Uterus (tissue), 4 donors: ENCODE measurements at places on chromosomes 13 and 19. TPM values are rescaled to one million over a fixed set of nuclear protein-coding genes. Genes with fewer than 3 reads are reported as not detected.

DNA sequence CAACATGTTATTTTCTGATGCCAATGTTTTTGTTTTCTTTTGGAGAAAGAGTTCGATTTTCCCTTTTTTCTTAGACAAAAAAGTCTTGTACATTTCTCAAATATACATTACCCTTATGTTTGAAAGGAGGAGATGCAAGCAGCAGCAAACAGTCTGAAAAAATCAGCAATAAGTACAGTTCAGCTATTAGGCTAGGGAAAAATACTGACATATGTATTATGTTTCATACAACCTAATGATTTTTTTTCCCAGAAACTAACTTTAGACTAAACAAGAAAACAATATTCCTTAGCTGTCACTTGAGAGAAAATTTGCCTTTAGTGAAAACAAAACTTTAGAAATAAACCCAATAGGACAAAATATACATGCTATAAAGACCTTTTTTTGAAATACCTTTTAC is 1223.5 kb downstream of the SLITRK1 start:
- no peak for DNase-seq

DNA sequence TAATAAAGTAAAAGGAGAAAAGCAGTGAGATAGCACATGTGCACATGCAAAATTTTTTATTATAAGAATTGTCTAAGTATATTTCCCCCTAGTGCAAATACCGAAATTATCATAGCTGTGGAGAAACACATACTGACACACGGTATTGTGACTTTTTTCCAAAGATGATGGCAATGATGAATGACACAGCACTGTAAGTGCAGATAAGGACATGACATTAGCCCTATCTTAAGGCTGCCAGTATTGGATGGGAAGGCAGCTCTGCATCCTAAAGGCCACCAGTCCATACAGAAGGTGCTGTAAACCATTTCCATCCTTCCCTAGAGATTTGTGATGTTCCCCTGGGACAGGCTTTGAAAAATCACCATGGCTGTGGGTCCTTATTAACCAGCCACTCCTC is 11.5 kb upstream of the MICU2 start:
- DNase-seq, result no peak

DNA sequence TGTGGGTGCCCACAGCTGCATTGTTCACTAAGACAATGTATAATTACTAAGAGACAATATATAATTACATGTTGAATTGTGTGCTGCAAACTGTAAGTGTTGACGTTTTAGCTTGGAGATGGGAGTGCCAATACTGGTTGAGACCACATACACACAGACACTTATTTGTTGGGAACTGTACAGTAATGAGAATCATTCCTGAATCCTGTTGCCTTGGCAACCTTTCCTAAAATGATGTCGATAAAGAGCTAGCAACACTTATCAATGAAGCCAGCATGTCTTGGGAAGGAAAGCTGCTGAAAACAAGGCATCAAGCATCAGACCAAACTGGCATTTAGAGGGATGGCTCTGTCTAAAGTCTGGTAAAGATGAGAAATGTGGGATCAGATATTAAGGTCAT is 51.3 kb downstream of the PCDH8 start:
- DNase-seq, result no peak

- DNase-seq, result no peak
These were observed 384.9 kb downstream of the KCNRG start for GRCh38 chr13:50400035-50400726.

DNA sequence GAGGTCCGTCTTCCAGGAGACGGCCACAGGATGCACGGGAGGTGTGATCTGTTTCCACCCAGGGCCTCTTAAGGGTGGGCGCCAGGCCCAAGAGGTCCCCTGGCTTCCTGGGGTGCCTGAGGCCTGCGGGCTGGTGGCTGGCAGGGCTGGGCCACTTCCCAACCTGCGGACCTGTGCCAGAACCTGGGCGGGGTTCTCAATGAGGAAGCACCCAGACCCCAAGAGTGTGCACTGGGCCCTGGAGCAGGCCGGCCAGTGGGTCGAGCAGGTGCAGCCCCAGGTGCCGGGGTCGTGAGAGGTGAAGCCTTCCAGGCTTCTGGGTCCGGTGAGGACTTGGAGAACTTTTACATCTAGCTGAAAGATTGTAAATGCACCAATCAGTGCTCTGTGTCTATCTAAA is 6.7 kb upstream of the MICU2 start:
- no peak for DNase-seq

- DNase-seq, result no peak
These were observed 88.7 kb upstream of the TNFSF11 start for GRCh38 chr13:42485272-42485671.

DNA sequence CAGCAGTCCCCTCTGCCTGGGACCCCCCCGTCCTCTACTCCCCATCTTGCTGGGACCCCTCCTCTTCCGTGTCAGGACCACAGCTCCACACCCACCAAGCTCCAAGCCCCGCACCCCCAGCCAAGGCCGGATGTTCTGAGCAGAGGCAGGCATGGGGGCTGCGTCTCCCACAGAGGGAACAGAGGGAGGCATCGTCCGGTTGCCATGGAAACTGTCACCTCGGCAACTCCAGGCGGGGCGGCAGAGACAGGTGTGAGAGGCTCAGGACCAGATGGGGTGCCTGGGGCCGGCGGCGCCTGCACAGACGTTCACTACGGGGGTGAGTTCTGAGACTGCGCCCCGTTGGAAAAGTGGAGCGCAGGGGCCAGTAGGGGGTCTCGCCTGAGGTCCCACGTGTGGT is 5.4 kb downstream of the RNU6-9 start:
- no peak for DNase-seq

GRCh38 chr19:23415034-23415433 is 19.8 kb upstream of the ZNF91 start:
- DNase-seq, result no peak

GRCh38 chr19:10093295-10094186 is 7.4 kb downstream of the SHFL start:
- DNase-seq, result no peak

DNA sequence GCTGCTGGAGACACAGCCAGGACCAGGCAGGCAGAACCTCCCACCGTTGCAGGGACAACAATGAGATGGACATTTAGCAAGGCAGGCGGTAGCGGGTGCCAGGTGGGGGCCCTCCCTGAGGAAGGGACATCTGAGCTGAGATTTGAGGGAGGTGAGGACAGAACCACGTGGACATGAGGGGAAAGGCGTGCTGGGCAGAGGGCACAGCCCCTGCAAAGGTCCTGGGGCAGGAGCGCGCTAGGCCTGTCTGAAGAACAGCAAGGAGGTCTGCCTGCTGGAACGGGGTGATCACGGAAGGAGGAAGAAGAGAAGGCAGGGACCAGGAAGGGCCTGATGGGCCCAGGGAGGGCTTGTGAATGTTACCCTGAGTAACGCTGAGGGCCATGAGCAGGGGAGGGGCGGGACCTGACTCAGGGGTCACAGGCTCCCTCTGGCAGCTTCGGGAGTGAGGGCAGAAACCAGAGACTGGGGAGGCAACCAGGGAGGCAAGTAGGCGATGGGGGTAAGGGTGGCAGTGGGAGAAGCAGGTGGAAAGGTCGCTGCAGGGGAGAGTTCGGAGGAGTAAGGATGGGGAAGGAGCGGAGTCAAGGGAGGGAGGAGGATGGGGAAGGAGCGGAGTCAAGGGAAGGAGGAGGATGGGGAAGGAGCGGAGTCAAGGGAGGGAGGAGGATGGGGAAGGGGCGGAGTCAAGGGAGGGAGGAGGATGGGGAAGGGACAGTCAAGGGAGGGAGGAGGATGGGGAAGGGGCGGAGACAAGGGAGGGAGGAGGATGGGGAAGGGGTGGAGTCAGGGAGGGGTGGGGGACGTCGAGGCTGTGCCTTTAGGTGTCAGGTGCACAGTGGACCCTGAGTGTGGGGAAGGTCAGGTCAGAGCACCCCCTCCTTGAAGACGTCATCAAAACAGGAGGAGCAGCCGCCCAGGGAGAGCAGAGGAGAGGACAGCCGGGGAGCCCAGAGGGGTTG is 15.7 kb upstream of the B3GNT3 start:
- DNase-seq, result no peak

- DNase-seq, result peak; percentile 44
These were observed 697 bp upstream of the DGKH start for GRCh38 chr13:42047561-42048341.

DNA sequence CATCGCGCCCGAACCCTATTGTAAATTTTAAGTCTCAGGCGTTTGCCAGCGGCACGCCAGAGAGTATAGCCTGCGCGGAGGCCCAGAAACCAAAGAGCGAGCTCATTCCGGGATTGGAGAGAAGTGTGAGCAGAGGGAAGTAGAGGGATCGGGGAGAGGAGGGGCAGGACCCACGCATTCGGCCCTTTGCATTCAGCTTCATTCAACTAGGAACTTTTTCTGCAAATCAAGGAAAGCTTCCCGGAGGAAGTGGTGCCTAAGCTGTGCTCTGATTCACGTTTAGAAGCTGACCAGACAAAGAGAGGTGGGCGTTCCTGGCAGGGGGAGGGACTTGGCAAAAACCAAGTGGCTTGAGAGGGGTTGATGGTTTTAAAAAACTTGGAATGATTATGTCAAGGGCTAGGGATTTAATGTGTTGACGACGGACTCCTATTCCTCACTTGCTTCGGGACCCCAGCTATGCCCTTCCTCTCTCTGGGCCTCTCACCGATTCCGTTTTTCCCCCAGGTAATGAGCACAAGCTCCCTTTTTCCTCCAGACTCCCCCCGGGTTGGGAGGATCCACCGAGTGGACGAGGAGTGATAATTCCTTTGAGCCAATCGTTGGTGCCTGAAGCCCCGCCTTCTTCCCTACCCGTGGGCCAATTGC is 811 bp upstream of the PRMT1 start:
- peak; percentile 86 for DNase-seq

DNA sequence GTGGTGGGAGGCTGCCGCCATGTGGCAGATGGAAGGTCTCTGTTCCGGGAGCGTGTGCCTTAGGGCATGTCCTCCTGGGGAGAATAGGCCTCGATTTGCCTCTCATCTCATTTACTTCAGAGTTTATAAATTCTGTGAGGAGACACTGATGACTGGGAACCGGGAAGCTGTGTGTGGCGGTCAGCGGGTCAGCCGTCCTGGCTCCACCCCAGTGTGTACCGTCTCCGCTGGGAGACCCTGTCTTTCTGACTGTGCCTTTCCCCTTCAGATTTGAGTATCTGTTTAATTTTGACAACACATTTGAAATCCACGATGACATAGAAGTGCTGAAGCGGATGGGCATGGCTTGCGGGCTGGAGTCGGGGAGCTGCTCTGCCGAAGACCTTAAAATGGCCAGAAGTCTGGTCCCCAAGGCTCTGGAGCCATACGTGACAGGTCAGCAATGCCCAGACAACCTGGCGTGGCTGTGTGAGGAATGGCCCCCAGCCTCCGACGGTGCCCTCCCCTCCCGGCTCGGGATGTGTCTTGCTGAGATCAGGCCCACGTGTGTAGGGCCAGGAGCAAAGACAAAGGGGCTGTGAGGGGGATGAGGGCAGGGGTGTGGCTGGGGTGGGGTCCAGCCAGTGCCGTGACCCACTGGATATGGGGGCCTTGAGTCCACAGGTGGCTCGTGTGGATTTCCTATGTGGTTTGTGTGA is 21.6 kb downstream of the ATP4B start:
- no peak for DNase-seq

- DNase-seq, result no peak
These were observed 833 bp downstream of the GAMT start for GRCh38 chr19:1400281-1401137.

DNA sequence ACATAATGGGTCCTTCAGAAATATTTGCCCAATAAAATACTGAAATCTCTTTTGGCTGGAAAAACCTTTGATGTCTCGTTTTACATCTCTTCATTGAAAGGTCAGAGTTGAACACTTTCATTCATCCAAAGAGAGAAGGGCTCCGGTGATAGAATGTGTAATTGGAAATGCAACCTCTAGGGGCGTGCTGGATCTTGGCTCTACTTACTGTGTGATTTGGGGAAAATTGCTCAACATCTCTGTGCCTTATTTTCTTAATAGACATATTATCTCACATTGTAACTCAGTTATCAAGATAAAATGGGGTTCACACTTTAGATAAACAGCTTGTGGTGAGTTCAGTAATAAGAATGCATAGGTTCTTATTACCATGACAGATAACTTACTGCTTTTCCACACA is 1444.1 kb downstream of the SLITRK5 start:
- no peak for DNase-seq

DNA sequence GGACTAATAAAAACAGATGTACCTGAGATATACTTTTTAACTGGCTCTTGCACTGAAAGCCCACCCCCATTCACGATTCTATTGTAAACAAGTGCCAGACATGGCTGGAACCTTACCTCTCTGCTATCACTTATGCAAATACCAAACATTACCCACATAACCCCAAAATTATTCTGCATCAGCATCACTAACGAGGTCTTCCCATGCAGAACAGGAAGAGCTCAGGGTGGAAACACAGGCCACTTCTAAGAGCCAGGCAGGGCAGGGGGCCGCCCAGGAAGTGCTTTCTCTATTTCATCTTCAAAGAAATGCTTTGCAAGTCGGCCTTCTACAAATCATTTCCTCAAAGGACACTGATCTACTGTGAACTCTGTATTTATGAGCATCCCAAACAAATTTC is 7.3 kb downstream of the IRS2 start:
- no peak for DNase-seq

GRCh38 chr19:42081584-42082203 is 5.7 kb downstream of the ZNF574 start:
- no peak for DNase-seq

DNA sequence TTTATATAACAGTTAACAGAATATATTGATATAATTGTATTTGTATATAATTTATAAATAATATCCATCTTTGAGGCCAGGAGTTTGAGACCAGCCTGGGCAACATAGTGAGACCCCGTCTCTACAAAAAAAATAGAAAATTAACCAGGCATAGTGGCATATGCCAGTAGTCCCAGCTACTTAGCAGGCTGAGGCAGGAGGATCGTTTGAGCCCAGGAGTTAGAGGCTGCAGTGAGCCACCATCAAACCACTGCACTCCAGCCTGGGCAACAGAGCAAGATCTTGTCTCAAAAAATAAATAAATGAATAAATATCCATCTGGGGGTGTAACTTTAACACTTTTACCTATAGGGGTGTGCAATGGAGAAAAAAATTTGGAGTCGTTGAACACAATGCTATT is 1.3 kb upstream of the SHFL start:
- DNase-seq, result no peak

GRCh38 chr19:57075125-57075524 is 44.7 kb upstream of the USP29 start:
- DNase-seq, result no peak

- DNase-seq, result no peak
These were observed 385.5 kb downstream of the NDFIP2 start for GRCh38 chr13:79866436-79866835.

DNA sequence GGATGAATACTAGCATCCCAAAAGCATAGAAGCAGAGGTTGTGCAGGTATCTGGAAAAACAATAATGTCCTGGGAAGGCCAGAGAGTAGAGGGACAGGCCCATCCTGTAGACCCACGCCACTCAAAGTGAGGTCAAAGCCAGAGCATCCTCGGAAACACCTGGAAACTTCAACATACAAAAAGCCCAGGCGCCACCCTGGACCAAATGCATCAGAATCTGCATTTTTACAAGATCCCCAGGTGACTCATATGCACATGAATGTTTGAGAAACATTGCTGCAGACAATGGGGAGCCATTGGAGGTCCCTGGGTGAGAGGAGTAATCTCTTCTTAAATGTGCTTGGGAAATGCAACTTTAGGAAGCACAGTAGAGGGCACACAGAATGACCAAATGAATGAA is 684.1 kb downstream of the DIAPH3 start:
- no peak for DNase-seq

Gene ZNF283
- 12.3 TPM for total RNA-seq

Gene SLC25A41
- total RNA-seq, result not detected

Gene LINGO3
- not detected for total RNA-seq

Gene ZIC5
- not detected for total RNA-seq

Gene CRX
- not detected for total RNA-seq

Gene CAPN12
- not detected for total RNA-seq

Gene BCAM
- 144 TPM for total RNA-seq

Gene UNC13A
- 0.21 TPM for total RNA-seq

Gene C19orf85
- total RNA-seq, result not detected

Gene ODAD3
- total RNA-seq, result 4.4 TPM

Gene RAB20
- total RNA-seq, result 10.9 TPM

Gene EPSTI1
- total RNA-seq, result 16.9 TPM
